MCF 10A (cell line): ENCODE measurements at places on chromosomes 11 and 22.

DNA sequence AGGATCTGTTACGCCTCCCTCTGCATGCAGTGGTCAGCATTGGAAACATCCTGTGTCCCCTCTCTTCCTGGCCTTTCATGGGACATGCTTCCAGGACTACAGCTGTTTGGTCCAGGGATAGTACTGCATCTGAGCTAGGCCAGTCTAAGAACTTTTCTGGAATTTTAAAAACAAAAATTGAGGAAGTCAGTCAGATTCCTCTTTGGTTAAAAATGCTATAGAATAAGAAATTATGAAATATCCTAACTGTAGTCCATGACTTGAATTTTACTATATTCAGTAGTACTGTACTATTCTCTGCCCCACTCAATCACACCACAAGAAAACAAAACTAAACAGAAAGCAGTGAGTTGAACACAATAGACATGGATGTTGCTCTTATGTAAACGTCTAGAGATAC is 201.0 kb upstream of the CADM1 start:
- H3K36me3 ChIP-seq = no peaks in the 10 kb centered on the region
- H3K27me3 ChIP-seq = no peaks in the 10 kb centered on the region
- no peak for DNase-seq
- H3K27ac ChIP-seq = no peak overlapping the region

DNA sequence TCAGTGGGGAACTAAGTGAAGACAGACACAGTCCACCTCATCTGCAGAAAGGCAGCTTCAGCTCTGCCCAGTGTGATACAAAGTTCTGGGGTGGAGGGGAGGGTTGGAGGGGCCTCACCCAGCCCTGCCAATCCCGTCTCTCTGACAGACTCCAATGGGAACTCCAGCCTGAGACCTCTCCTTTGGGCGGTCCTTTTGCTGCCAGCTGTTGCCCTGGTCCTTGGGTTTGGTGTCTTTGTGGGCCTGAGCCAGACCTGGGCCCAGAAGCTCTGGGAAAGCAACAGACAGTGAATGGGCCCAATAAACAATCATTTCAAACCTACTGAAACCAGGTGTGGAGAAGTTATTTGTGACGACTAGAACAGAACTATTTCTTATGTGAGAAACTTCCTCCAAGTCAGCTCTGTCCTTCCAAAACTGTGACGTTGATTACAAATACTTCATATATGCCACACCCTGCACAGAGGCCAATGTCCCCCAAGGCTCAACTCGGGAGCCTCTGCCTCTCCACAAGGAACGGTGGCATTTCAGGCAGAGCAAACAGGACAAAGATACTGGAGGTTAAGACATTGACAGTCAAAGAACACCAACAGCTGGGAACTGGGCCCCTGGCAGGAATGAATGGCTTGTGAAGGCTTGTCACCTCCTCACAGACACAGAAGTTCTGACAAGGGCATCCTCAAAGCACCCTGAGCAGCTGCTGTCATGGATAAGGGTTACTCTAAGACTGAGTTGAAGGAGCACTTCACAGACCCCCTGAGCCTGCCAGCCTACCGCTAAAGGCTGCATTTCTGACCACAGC is 8.2 kb downstream of the ZP1 start:
- DNase-seq = no peak
- H3K27ac ChIP-seq = no peak overlapping the region
- no peak overlapping the region for H3K4me3 ChIP-seq

DNA sequence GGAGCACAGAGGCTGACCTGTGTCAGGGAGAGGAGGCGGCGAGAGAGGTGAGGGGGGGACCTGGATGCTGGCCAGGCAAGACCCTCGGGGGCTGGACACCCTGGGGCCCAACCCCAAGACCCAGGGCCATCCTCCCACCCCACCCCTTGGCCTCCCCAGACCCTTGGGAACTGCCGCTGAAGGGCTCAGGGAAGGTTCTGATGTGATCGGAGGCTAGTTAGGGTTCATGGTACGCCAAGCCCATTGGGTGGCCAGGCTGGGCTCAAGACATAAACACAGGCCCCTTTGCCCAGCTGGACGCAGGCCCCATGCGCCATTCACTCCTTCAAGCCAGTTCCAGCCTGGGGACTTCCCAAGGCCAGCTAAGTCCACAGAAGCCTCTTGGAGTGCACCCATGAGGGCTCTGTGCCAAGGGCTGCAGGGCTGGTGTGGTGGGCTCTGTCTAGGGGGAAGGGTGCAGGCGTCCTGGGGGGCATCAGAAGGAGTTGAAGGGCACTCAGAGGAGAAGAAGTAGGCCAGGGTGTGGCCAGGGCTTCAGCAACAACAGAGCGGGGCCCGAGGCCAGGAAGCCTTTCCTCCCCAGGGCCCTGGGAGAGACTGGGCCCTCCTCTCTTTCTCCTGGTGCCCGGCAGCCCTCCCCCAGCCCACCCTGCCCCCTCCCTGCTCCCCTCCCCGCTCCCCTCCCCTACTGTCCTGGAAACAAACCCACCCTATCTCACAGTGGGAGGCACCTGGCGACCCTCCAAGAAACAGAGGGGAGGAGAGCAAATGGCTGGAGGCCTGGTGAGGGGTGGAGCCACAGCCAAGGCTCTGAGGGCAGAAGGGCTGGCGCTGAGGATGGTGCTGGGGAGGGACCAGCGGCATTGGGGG is 12.9 kb downstream of the TSPAN32 start:
- no peak for DNase-seq
- H3K36me3 ChIP-seq = no peaks in the 10 kb centered on the region
- H3K4me3 ChIP-seq = no peak overlapping the region
- no peaks in the 10 kb centered on the region for H3K4me1 ChIP-seq

DNA sequence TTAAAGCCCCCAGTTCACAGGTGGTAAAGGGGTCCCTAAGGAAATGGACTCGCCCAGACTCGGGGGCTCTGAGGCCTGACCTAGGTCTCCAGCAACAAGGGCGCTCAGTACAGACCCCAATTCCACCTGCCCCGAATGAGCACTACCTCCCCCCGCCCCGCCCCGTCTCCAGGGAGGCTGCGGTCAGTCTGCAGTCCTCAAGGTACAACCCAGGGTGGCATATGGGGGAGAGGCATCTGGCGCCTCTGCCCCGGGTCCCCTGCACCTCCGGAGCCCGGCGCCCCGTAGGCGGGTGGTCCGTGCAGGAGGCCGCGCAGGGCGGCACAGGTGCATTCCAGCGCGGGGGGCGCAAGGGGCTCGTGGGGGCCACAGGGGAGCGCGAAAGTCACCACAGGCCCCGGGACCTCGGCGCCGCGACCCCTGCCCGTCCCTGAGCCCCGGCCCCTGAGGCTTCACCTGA is 361 bp downstream of the CTSD start:
- no peak overlapping the region for H3K27ac ChIP-seq
- peaks cover 10% of the 10 kb centered on the region for H3K4me1 ChIP-seq
- peaks cover 15% of the 10 kb centered on the region for H3K36me3 ChIP-seq
- DNase-seq = no peak

- no peak for DNase-seq
- peak overlapping the region; percentile 4 for H3K27ac ChIP-seq
- peak overlapping the region; percentile 18 for H3K4me3 ChIP-seq
- peaks cover 20% of the 10 kb centered on the region for H3K4me1 ChIP-seq
These were observed 75.2 kb downstream of the MN1 start for GRCh38 chr22:27726331-27726685.

DNA sequence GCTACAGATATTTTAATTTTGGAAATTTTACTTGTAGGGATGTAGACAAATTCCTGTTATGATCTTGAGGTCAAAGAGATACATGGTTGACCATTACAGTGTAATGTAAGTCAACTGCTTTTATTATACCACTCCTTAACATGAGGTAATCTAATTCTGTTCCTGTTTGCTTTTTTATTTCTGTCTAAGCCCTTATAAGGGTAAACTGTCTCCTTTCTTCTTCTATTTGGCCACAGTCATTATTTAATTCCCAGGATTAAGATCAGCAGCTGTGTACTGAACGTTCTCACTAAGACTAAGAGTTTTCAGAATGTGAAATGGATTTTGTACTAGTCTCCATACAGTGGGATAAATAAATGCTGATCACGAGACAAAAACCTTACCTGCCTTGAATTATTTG is 32.8 kb downstream of the C2CD3 start:
- no peaks in the 10 kb centered on the region for H3K27me3 ChIP-seq
- DNase-seq = no peak
- peak overlapping the region; percentile 45 for H3K4me3 ChIP-seq
- H3K36me3 ChIP-seq = no peaks in the 10 kb centered on the region
- peak overlapping the region; percentile 95 for H3K27ac ChIP-seq
- peaks cover 43% of the 10 kb centered on the region for H3K4me1 ChIP-seq

GRCh38 chr11:47441421-47441820 is 7.5 kb downstream of the RAPSN start:
- H3K27ac ChIP-seq = no peak overlapping the region
- DNase-seq = no peak
- H3K36me3 ChIP-seq = no peaks in the 10 kb centered on the region
- H3K4me1 ChIP-seq = no peaks in the 10 kb centered on the region
- no peak overlapping the region for H3K4me3 ChIP-seq

DNA sequence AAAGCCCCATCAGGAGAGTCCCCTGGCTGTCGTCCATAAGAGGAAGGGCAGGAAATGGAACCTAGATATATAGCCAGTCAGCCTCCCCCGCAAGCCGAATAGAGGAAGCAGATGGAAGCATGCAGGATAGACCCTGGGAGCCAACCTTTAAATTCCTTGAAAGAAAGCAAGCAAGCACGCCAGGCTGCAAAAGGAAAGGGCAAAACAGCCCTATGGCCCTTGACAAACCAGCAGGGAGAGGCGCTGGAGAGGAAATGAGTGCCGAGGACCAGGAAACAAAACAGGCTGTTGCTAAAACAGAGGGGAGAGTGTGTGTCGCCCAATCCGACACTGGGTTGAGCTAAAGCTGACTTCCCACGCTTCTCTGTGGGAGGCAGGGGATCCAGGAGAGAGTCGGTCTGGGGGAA is 203.5 kb upstream of the MTNR1B start:
- no peaks in the 10 kb centered on the region for H3K4me1 ChIP-seq
- H3K4me3 ChIP-seq = no peak overlapping the region
- H3K36me3 ChIP-seq = no peaks in the 10 kb centered on the region
- no peak for DNase-seq
- H3K27me3 ChIP-seq = no peaks in the 10 kb centered on the region

- H3K27ac ChIP-seq = no peak overlapping the region
- no peak overlapping the region for H3K4me3 ChIP-seq
- no peaks in the 10 kb centered on the region for H3K4me1 ChIP-seq
- DNase-seq = no peak
- H3K27me3 ChIP-seq = peaks cover under 1% of the 10 kb centered on the region
- H3K36me3 ChIP-seq = no peaks in the 10 kb centered on the region
These were observed 13.4 kb upstream of the CAPN5 start for GRCh38 chr11:77053217-77054015.
